ENCODE measurements at places on chromosomes 13 and 19.
A peak's percentile ranks its signal among the peaks of the same experiment; 100 is the strongest.

DNA sequence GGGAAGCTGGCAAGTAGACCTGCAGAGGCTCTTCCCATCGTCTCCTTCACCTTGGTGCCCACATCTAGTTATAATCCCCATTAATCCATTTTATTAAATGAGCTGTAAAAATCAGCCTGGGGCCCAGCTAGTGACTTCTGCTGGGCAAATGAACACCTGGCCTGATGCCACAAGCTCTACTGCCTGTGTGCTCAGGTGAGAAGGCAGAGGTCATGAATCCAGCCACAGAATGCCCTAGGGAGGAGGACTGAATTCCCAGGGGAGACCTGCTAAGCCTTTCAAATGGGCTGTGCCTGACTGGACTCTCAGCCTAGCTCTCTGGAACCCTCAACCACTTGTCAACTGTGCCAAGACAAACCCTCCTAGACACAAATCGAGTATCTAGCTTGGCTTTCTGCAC lies 74.0 kb downstream of the PDS5B start:
- DNase-seq = no peak

DNA sequence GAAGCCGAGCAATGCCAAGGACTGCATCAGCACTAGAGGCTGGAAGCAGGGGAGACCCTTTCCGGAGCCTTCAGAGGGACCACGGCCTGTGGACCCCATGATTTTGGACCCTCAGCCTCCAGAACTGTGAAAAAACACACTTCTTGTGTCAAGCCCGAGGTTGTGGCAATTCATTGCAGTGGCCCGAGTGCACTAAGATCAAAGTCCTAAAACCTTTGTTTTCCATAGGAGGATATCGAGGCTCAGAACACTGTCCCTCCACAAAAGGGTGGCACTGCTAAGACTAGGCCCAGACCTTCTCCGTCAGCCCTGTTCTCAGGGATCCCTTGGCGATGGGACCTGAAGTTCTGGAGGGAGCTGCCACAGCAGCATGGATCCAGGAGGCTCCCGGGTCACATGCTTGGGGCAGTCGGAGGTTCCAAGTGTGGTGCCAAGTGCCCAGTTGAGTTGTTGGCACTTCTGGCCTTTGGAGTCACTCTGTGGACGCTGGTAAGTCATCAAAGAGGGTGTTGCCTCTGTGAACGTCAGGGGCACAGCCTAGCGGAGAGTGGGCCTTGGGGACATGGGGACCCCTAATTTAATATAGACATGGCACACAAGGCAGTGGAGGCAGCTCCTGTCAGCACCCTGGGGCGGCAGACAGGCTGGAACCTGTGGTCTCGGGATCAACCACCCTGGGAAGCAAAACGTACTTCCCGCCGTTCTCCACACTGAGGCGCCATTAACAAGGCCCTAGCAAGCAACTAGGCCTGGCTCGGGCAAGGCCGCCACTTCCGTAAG lies 199.2 kb downstream of the COL4A1 start:
- no peak for DNase-seq

- DNase-seq = no peak
These were observed at the start of gene CDX2 for GRCh38 chr13:27969082-27969865. Gene CDX2, minus strand, starts transcription at chr13:27969315. Its CDS starts 309 bp downstream, at chr13:27969006.

GRCh38 chr19:48676887-48677286 lies 4.1 kb upstream of the NTN5 start:
- DNase-seq = no peak

DNA sequence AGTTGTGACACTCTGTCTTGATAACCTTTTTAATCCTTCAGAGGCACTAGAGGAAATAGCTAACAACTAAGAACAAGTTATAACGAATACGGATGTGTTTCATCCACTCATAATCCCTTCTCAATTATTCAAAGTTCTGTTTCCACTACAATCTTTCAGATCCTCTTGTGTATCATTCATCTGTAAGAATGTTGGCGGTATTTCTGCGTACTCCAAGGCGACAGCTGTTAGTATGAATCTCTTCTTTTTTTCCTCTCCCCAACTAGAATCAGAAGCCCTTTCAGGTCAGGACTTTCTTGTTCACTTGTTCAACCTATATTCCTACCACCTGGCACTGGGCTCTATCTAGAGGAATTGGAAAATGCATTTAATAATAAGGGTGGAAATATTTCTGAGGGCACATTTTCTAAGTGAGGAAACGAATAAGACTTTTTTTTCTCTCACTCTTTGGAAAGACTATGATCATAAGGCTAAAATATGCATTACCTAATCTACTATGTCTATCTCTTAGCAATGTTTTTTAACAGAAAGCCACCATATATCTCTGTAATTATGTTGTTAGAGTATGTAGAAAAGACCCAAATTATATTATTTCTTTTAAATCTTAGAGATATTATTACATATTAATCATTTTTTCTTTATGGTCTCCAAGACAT lies 492.9 kb downstream of the PCDH20 start:
- DNase-seq = no peak

GRCh38 chr19:34669305-34669704 lies 7.7 kb downstream of the SCGB2B2 start:
- DNase-seq = no peak

DNA sequence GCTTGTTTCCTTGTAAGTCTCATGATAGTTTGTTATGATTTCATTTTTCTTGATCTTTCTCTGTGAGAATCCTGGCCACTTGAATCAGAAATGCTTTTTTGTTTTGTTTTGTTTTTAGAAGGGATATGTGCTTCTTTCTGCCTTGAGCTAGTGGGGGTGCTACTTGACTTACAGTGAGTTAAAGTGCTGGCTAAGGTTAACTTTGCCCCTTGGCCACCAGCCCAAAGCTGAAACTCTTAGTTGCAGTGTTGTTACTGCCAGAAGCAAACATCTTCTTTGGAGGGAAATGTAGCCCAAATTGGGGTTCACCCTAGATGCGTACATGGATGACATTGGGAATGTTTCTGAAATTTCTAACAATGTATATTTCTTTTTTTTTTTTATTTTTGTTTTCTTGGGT lies 57.4 kb downstream of the TDRD3 start:
- DNase-seq = no peak

- DNase-seq = no peak
These were observed 4.2 kb upstream of the SYCN start for GRCh38 chr19:39208175-39208795.

DNA sequence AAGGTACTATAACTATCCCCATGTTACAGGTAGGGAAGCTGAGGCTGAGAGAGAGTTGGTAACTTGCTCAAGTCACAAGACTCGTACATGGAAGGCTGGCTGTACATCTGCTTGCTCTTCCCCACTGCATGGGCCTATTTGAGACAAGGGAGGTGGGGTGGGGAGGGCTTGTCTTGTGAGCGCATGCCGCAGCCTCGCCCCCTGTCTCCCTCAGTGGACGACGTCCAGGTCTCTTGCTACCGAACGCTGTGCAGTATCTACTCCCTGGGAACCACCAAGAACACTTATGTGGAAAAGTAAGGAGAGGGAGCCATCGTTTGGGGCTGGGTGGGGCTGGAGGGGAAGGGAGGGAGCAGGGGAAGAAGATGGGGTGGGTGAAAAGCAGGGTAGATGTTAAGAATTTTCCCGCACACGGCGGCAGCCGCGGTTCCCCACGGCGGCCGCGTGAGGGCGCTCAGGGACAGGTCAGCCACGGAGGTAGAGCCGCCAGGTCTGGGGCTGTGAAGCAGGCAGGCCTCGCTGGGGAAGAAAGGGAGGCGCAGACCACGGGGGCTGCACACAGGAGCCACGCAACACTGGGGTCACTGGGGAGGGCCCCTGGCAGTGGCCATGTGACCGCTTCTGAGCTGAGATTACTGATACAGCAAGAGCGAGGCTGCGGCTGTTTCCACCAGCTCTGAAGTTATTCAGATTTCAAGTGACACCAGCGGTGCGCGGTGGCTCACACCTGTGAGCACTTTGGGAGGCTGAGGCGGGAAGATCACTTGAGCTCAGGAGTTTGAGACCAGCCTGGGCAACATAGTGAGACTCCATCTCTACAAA lies 81.5 kb downstream of the RYR1 start:
- peak; percentile 79 for DNase-seq

DNA sequence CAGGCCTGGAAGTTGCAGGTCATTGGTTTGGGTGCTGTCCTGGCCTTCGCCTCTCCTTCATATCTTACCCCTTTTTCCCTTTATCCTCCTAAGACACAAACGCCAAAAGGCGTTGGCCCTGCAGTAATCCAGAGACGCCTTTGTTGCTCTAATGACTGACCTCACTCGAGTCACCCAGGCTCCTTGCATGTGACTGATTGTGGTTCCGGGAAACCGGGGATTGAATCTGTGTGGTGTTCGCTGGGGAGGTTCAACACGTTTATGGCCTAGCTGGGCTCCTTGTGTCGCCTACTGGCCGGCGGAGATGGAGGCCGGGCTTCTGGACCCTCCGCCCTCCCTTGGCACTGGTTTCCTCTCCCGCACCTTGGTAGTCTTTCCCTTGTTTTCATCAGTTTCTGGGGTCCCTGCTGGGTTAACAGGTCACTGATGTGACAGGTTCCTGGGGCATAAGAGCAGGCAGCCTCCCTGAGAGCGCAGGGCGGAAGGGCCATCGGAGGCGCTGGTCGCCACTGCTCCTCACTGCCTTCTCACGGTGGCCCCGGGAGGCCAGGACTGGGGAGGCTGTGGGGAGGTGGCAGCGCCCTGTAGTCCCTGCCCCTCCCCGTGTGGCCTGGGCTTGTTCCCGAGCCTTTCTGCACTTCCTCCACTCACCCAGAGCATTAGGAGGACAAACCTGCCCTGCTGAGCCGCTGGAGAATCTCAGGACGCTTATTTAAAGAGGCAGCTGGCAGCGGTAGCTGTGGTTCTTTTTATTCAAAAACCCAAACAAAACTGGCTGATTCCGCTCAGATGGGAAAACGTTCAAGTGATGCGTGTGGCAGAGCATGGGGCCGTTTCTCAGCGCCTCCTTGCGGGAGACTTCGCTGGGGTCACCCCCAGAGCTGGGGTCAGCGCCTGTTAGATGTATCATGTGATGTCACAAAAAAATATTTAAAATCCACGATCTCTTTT lies 18.1 kb upstream of the NDUFS7 start:
- DNase-seq = no peak
